ENCODE measurements at places on chromosomes 6 and 20. TPM values are rescaled to one million over a fixed set of nuclear protein-coding genes. Genes with fewer than 3 reads are reported as not detected.

DNA sequence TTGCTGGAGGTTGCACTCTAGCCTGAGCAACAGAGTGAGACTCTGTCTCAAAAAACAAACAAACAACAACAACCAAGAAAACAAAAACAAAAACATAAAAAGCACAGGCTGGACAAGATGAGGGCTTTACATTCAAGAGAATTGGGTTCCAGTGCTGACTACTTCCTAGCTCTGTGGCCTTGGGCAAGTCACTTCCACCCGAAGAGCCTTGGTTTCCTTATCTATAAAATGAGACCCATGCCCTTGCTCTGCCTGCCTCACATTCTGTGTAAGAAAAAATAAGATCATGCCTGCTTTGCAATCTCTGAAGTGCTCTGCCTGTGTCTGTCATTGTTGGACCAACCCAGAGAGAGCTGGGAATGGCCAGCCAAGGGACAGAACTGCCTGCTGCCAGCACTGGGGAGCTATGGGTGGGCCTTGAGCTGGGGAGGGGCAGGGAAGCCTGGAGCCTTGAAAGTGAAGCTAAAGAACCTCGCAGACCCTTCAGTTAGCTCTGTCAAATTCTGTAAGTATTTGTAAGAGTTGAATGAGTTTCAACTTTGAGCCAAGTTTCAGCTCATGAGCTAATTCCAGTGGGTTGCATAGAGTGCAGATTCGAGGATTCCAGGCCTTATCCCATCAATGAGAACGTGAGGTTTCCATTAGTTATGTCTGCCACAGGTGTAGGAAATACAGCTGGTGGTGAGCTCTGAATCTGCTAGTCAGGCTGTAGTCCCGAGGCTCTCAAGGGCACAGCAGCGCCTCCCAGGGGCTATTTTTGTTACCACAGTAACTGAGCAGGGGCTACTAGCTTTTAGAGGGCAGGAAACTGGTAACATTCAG lies 93.2 kb downstream of the DLGAP4 start:
- peak; percentile 55 for DNase-seq

- no peak for DNase-seq
These were observed 301.8 kb downstream of the FOXC1 start for GRCh38 chr6:1911474-1911873.

SIRPD gene
- not detected for polyA plus RNA-seq

MAP7 gene
- 16.0 TPM for polyA plus RNA-seq

PROCR gene
- 20.7 TPM for polyA plus RNA-seq

- DNase-seq, result no peak
These were observed 40.5 kb upstream of the JARID2 start for GRCh38 chr6:15205321-15205720.

DNA sequence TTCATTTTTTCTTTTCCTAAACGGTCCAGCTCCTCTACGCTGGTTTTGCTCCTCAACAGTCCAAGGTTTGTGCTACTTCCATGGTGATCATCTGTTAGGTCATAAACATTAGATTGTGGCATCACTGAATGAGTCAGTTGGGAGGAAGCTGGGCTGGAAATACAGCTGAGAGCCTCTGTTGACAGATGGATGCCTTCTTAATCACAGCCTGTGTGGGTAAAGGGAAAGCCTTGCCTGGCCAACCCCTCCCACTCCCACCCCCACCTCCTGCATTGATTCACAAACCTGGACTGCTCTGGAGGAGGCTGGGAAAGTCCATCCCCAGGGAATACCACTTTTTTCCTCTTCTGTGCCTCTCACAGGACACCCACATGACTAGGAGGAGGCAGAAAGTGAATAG lies 180.6 kb upstream of the CCN2 start:
- DNase-seq, result no peak

CCHCR1 gene
- polyA plus RNA-seq, result 24.1 TPM

DNA sequence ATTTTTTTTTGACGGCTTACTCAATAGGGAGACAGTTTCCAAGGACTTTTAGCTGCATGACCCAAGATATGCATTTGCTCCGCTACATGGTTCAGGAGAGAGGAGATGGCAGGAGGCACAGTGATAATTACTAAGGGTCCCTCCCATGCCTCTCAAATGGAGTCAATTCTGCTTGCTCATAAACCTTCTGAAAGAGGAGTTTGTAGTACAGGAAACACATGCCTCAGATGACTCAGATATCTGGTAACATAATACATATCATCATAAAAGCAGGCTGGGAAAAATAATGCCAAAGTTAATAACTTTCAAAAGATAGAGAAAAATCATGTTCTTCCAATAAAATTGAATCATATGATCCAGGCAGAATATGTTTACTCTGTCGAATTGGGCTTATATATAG lies 97.6 kb upstream of the DEFB112 start:
- DNase-seq, result no peak

DNA sequence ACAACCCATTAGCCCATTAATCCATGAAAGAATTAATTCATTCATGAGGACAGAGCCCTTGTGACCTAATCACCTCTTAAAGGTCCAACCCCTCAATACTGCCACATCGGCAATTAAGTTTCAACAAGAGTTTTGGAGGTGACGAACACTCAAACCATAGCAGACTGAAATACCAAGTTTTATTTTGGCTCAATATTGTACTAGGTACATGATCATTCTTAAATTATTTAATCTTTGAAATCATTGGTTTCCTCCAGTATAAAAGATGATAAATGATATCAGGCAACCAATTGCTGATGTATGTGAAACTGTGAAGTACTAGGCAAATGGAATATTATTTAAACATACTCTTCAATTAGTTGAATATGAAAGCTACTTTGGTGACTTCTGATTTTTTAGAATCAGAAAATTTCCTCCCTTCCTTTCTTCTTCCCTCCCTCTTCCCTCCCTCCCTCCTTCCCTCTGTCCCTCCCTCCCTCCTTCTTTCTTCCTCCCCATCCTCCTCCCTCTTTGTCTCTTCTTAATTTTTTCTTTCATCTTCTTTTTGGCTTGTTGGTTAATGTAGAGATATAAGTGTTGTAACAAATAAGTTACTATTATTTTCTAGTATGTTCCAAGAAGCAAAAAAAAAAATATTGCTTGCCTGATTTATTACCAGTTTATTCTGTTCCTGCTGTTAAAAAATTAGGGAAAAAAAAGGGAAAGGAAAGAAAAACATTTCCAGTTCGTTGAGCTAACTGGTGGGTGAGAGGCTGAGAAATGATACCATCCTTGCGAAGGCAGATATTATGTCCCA lies 233.9 kb upstream of the ZNF217 start:
- DNase-seq, result no peak

ENPP4 gene
- 11.5 TPM for polyA plus RNA-seq

DLL1 gene
- polyA plus RNA-seq, result 4.5 TPM

- DNase-seq, result no peak
These were observed 270.5 kb downstream of the ESR1 start for GRCh38 chr6:152078001-152078400.

DNA sequence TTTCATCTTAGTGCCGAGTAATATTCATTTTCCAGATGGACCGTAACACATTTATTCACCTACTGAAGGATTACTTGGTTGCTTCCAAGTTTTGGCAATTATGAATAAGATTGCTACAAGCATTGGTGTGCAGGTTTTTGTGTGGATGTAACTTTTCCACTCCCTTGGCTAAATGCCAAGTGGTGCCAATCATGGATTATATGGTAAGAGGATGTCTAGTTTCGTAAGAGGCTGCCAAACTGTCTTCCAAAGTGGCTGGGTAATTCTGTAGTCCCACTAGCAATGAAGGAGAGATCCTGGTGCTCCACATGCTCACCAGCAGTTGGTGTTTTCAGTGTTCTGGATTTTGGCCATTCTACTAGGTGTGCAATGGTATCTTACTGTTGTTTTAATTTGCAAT lies 117.1 kb downstream of the IRF4 start:
- no peak for DNase-seq

LIN28B gene
- polyA plus RNA-seq, result not detected

C20orf204 gene
- 0.75 TPM for polyA plus RNA-seq

GRCh38 chr6:7617801-7618764 lies 28.1 kb downstream of the SNRNP48 start:
- DNase-seq, result no peak

GRCh38 chr6:147126618-147127022 lies 77.6 kb upstream of the STXBP5 start:
- no peak for DNase-seq

HLA-F gene
- 52.1 TPM for polyA plus RNA-seq

DNA sequence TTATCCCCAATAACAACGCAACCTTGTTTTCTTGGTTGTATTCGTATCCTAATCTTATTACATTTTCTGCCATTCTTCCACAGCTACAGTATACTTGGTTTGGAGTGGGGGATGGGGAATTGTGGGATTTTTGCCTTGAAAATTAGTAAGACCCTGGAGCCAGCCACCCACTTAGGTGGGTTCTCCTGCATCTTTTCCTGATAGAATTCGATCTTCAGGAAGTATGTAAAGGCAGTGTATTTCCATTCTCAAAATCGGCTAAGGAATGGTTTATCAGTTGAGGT lies 1.1 kb downstream of the ITCH start:
- DNase-seq, result no peak

KHDC1 gene
- 1.7 TPM for polyA plus RNA-seq

RPS6KA2 gene
- 12.3 TPM for polyA plus RNA-seq

DNA sequence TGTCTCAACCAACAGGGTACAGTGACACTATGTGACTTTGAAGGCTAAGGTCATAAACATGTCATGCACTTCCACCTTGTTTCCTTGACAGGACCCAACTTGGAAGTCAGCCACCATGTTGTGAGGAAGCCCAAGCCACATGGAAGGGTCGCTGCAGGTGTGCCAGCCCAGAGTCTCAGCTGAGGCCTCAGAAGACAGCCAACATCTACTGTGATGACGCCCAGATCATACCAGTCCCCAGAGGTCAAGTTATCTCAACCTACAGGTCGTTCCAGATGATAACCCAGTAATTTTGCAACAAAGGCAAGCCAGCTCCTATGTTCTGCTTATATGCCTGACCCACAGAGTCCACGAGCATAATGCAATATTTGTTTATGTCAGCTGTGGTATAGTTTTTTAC lies 376.0 kb upstream of the AGPAT4 start:
- DNase-seq, result no peak

AVP gene
- 2.1 TPM for polyA plus RNA-seq

GRCh38 chr6:121055572-121056163 lies 278.6 kb downstream of the TBC1D32 start:
- DNase-seq, result peak; percentile 66

GRCh38 chr20:57600320-57601210 lies 19.7 kb downstream of the ZBP1 start:
- DNase-seq, result peak; percentile 72

DNA sequence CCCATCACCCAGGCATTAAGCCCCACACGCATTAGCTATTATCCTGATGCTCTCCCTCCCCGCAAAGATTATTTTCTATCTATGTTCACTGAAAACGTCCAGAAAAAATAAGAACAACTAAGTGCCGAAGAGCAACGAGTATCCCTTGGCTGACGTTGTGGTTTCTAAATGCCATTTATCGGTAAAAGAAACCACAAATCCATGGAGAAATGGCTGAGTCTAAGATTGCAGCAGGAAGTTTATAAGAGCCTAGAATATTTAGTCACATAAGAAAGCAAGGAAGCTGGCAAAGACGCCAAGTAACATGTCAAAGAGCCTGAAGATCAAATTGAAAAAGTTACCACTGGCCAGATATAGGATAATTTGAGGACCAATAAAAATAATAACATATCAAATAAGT lies 18.1 kb upstream of the NOX3 start:
- DNase-seq, result no peak

DNA sequence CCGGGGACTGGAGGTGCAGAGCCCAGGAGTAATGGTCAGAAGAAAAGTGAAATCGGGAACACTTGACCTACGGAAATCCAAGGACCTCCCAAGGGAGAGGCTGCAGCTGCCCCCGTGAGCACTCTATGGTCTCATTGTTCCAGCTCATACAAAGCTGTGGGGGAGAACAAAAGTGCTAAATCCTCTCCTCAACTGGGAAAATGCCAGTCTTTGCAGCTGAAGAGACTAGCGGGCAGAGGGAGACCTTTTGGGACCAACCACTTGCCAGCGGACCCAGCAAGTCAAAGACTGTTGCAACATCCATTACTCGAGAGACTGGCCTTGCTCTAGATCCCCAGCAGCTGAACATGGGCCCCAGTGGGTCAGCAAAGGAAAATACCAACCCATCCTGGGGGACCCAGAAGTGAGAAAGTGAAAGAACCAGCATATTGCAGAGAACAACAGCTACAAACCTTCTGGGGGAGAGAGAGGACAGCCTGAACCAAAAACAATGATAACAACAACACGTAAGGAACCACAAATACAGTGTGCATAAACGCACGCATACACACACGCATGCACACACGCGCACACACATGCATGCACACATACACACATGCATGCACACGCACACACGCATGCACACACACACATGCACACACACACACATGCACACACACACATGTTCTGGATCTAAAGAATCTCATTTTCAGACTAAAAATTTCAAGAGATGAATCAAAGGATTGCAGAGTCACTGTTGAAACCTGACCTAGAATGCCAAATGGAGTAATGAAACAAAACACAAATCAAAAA lies 24.7 kb upstream of the ELMO2 start:
- no peak for DNase-seq

TFAP2B gene
- polyA plus RNA-seq, result 11.6 TPM

DNA sequence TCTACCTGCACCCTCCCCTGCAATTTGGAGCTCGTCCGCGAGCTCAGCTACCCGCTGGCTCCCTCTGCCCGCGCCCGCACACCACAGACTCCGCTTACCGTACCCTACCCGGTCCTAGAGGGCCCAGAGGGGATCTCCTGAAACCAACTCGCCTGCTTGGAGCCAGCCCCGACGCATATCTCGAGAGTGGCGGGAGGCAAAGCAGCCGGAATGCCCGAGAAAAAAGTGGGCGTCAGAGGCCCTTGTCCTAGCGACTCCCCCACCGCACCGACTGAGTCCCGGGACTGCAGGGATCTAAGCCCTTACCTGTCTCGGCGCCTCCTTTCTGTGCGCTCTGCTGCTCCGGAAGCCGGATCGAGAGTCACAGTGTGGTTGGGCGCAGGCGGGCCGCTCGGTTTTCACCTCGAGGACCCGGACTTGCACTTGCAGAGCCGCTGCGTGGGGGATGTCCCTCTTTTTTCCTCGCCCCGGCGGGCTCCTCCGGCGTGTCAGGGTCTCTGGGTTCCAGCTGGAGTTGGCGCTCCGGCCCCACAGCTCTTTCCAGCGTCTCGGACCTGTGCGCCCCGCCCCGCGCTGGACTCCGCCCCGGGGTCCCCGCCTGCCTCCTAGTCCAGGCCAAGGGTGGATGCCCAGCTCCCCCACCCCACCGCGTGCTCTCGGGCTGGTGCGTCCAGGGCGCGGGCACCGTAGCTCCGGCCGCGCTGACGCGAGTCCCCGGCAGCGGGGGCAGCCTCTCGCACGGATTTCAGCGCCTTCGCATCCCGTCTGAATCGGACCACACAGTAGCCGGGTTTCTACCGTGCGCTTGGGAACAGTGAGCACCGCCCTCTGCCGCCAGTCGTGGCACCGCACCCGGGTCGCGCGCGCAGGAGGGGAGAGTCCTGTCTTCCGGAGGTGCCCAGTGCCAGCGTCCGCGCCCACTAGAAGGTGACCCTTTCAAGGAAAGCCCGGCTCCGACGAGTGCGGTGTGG lies at the start of gene PROKR2:
Gene PROKR2 (minus strand): TSS at position 767 of the 971 bp plus-strand sequence. CDS start 2,585 bp downstream, outside the sequence.
- DNase-seq, result peak; percentile 56

DNA sequence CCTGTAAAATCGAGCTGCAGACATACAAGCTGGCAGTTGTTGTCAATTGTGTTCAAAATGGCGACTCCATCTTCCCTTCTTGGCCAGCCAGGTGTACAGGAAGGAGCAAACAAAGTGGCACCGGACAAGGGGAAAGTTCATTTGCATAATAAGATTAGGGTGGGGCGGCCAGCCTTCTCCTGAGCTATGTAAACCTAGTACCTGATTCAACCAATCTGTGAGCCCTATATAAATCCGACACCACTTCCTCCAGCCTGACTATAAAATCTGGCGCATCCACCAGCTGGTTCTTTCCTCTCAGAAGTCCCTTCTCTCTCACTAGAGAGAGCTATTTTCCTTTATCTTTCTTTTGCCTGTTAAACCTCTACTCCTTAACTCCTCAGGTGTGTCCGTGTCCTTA lies 8.1 kb upstream of the HBS1L start:
- no peak for DNase-seq
